ENCODE measurements at places on chromosomes 7 and 10. TPM values are rescaled to one million over a fixed set of nuclear protein-coding genes. Genes with fewer than 3 reads are reported as not detected.

DNA sequence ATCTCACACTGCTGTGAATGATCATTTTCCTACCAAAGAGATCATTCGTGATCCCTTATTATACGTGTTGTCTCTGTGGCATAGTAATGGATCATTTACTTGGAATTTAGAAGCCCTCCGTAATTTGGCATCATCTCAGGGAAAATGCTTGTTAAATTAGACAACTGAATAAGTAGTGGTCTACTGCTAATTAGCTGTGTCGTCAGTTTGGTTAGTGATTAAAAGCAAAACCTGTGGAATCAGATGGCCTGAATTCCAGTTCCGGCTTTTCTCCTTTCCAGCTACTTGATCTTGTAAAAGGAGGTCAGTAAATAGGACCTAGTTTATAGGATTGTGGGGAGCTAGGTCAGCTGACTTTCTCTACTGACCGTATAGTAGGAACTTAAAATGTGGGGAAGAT lies 65.6 kb downstream of the RBM33 start:
- H3K4me1 ChIP-seq = no peaks in the 10 kb centered on the region
- H3K27me3 ChIP-seq = no peaks in the 10 kb centered on the region
- H3K36me3 ChIP-seq = peaks cover 26% of the 10 kb centered on the region

GRCh38 chr7:69742237-69742636 lies 144.0 kb downstream of the AUTS2 start:
- DNase-seq = no peak
- H3K4me3 ChIP-seq = no peak overlapping the region
- no peak overlapping the region for H3K27ac ChIP-seq
- peaks cover 19% of the 10 kb centered on the region for H3K4me1 ChIP-seq
- H3K27me3 ChIP-seq = no peaks in the 10 kb centered on the region
- H3K36me3 ChIP-seq = no peaks in the 10 kb centered on the region

DNA sequence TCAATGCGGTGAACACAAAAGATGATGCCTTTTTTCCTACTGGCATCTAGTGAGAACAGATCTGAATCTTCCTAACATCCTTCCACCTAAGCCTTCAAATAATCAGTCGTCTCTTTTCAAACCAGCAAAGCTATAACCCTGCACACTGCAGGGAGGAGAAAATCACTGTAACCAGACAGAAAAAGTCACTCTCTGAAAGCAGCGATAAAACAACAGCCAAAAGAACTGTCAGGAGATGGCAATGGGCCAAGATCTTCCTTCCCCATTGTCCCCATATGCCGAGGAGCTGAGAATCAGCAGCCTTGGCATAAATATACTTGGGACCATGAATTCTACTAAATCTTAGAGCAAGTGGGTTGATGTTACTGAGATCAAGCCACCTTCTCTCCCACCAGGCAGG lies 13.1 kb downstream of the FZD9 start:
- H3K4me1 ChIP-seq = peaks cover 24% of the 10 kb centered on the region
- no peak overlapping the region for H3K4me3 ChIP-seq
- no peak for DNase-seq
- peaks cover 77% of the 10 kb centered on the region for H3K36me3 ChIP-seq

GRCh38 chr10:42879380-42880254 lies 97.0 kb downstream of the BMS1 start:
- H3K4me1 ChIP-seq = no peaks in the 10 kb centered on the region
- no peak overlapping the region for H3K27ac ChIP-seq
- no peak overlapping the region for H3K4me3 ChIP-seq
- no peak for DNase-seq

GRCh38 chr7:90726623-90727022 lies 130.5 kb downstream of the CDK14 start:
- H3K4me1 ChIP-seq = no peaks in the 10 kb centered on the region
- H3K27me3 ChIP-seq = no peaks in the 10 kb centered on the region
- H3K4me3 ChIP-seq = no peak overlapping the region
- no peak overlapping the region for H3K27ac ChIP-seq

DNA sequence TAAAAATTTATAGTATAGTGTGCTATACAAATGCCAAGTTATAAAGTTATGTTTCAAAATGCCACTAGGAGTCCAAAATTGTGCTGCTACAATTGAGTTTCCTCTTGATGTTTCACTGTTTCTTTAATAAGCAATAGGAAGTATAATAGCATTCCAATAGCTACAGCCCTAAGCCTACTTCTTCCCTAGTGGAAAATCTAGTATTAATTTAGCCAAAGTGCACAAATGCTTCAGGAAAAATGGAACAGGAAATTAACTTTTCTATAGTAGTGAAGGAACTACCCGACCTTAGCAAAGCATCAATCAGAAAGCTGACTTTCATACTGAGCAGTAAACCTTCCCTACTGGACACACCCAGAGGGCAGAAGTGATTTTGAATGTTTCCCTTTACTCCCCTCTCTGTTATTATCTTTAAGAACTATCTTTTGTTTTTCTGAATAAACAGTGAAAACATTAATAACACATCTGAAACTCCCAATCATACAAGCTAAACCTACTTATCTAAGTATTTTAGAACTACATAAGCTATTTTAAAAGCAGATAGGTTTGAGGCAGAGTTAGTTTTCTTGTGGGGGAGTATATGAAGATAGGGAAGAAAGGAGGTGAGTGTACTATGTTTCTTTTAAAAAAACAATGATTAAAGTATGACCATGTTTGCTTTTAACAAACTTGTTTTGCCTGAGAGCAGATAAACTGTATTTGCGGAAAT lies 13.7 kb downstream of the CPED1 start:
- H3K27me3 ChIP-seq = peaks cover 23% of the 10 kb centered on the region
- H3K4me1 ChIP-seq = peaks cover 4% of the 10 kb centered on the region
- H3K4me3 ChIP-seq = no peak overlapping the region
- no peaks in the 10 kb centered on the region for H3K36me3 ChIP-seq
- no peak for DNase-seq

- H3K4me1 ChIP-seq = peaks cover 25% of the 10 kb centered on the region
- peak overlapping the region; percentile 69 for H3K27ac ChIP-seq
- DNase-seq = no peak
Measured at GRCh38 chr10:12241810-12242529, 46.0 kb downstream of the CDC123 start.

GRCh38 chr10:35641676-35642034 lies 441 bp downstream of the FZD8 start:
- no peak for DNase-seq
- H3K4me3 ChIP-seq = no peak overlapping the region
- no peaks in the 10 kb centered on the region for H3K36me3 ChIP-seq
- peaks cover 72% of the 10 kb centered on the region for H3K27me3 ChIP-seq

- no peak overlapping the region for H3K4me3 ChIP-seq
- H3K27me3 ChIP-seq = no peaks in the 10 kb centered on the region
- DNase-seq = no peak
- H3K36me3 ChIP-seq = peaks cover 2% of the 10 kb centered on the region
Measured at GRCh38 chr7:1170741-1171501, 10.9 kb upstream of the ZFAND2A start.

DNA sequence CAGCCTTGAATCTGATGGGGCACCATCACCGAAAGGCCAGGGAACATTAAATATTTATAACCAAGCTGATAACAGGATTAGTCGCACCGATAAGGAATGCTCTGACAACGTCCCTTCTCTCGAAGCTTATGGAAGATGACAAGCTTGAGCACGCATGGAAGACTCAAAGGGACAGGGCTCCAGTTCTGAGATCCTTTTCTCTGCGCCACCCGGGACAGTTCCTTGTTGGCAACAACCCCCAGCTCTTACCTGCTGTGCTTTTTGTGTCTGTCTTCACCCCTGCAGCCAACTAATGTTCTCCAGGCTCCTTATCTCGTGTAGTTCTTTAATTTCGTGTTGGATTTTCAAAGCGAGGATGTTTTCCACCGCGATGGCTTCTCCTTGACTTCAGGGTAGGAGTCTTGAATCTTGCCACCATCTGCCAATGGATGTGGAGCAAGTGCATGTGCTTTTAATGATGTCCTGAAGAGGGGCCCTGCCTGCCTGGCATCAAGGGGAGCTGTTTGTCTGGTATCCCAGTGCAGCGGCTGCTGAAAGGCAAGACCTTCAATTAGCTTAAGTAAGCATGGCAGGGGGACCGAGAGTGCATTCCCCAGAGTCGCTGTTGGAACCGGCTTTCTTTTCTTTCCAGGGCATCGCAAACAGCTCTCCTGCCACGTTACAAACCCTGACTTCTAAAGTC lies 354 bp upstream of the FERD3L start:
- peaks cover 2% of the 10 kb centered on the region for H3K36me3 ChIP-seq
- H3K4me1 ChIP-seq = no peaks in the 10 kb centered on the region
- H3K27ac ChIP-seq = no peak overlapping the region
- no peak overlapping the region for H3K4me3 ChIP-seq
- DNase-seq = no peak
- peaks cover 40% of the 10 kb centered on the region for H3K27me3 ChIP-seq

DNA sequence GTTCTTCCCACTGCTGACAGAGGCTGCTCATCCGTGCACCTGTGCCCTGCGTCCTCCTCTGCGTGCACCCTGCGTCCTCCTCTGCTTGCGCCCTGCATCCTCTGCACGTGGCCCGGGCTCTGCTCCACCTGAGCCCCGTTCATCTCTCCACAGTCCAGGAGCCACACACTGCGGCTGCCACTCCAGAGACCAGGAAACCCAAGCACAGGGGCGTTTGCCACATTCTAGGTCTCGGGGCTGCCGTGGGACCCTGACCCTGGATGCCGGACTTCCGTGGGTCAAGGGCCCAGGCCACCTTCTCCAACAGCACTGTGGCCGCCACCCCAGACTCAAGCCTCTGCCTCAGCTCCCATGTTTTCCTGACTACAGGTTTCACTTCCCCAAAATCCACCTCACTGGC lies 460.4 kb downstream of the PTPRN2 start:
- H3K4me1 ChIP-seq = no peaks in the 10 kb centered on the region
- peaks cover 2% of the 10 kb centered on the region for H3K36me3 ChIP-seq
- H3K4me3 ChIP-seq = peak overlapping the region; percentile 9

DNA sequence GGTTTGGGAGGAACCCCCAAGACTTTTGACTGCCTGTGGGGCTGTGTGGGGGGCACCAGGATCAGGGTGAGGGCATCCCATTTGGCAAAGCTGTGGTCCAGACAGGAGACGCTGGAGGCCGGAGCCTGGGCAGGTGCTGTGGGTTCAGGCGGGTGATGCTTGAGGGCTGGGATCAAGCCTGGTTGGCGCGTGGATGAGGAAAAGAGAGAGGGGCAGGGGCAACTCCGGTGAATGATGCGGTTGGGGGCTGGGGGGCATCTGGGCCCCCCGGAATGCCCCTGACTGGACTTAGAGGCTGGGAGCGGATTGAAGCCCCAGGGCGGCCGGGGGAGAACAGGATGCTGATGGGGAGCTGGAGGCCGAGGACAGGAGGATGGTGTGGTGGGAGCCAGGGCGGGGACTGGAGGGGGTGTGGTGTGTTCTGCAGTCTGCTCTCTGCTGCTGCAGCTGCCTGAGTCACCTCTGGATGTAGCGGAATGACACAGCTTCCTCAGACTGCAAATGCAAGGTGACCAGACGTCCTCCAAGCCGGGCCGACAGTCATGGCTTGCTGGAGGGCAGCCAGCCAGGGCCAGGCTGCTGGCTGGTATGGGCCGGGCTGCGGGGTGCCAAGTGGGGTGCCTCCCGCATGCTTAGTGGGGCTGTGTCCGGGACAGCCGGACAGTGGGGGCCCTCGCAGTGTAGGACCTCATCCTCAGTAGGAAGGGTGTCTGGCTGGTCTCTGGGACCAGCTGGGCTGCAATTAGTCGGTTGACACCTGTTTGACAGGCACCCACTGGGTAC lies 3.2 kb downstream of the MAFK start:
- peaks cover 2% of the 10 kb centered on the region for H3K36me3 ChIP-seq
- peak overlapping the region; percentile 90 for H3K27ac ChIP-seq
- peak overlapping the region; percentile 80 for H3K4me3 ChIP-seq
- peaks cover 34% of the 10 kb centered on the region for H3K4me1 ChIP-seq
- H3K27me3 ChIP-seq = no peaks in the 10 kb centered on the region

- no peak for DNase-seq
- no peaks in the 10 kb centered on the region for H3K27me3 ChIP-seq
- no peak overlapping the region for H3K27ac ChIP-seq
- no peaks in the 10 kb centered on the region for H3K4me1 ChIP-seq
- no peak overlapping the region for H3K4me3 ChIP-seq
Measured at GRCh38 chr7:116906391-116906790, 44.0 kb downstream of the CAPZA2 start.

SCART1 gene
- total RNA-seq = 4.8 TPM

GPR158 gene
- not detected for total RNA-seq

FAM13C gene
- not detected for total RNA-seq

OR13A1 gene
- total RNA-seq = not detected

CAMK2B gene
- 0.63 TPM for total RNA-seq

TSPAN33 gene
- 6.1 TPM for total RNA-seq

ACTL6B gene
- not detected for total RNA-seq

GRM8 gene
- not detected for total RNA-seq

ADARB2 gene
- total RNA-seq = not detected

CFAP70 gene
- total RNA-seq = 0.38 TPM

EVX1 gene
- not detected for total RNA-seq

COPS6 gene
- total RNA-seq = 81.2 TPM

Data from activated CD8-positive, alpha-beta memory T cell treated with anti-CD3 and anti-CD28 coated beads, Interleukin-2, amount 10 ng/mL, durations not matched to agents 7 days and 5 days (primary cell).